ENCODE measurements at places on chromosomes 2 and 18.

DNA sequence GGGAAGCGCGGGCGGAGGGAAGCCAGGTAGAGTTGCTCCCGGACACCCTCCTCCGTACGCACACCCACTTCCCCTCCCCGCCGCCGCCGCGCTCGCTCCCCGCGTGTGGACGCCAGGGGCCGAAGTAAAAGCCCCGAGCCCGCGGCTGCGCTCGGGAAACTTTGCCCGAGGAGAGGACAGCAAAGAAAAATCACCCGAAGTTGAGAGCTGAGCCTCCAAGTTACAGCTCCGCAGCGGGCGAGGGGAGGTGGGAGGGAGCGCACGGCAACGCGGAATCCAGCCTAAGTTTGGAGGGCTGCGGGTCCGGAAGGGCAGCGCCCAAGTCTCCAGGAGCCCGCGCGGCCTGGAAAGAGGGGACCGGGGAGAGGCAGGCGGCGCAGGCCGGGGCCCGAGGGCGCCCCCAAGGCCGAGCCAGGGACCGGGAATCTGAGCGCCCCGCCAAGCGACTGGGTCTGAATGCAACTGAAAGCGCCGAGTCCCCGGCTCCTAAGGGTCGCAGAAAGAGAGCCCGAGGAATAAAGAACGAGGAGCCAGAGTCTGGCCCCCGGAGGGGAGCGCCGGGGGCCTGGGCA is 706 bp upstream of the BCL11A start:
- DNase-seq: peak; percentile 47

- DNase-seq: no peak
Observed at GRCh38 chr2:20588918-20589871, 61.7 kb downstream of the HS1BP3 start.

DNA sequence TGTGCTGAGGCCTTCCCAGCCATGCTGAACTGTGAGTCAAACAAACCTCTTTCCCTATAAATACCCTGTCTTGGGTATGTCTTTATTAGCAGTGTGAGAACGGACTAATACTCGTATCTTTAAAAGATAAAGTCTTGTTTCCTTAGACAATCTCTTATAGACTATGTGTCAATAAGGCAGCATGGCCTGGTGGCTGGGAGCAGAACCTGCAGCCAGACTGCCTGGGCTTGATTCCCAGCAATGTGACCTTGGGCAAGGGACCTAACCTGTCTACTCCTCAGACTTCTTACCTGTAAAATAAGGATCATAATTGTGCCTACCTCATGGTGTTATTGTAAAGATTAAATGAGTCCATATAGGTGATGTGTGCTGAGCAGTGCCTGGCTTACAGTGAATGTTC is 198.7 kb downstream of the CDH20 start:
- no peak for DNase-seq

- DNase-seq: no peak
Observed at GRCh38 chr2:237661799-237662328, 34.5 kb downstream of the LRRFIP1 start.

- no peak for DNase-seq
Observed at GRCh38 chr18:32831781-32832180, 59.0 kb upstream of the KLHL14 start.

DNA sequence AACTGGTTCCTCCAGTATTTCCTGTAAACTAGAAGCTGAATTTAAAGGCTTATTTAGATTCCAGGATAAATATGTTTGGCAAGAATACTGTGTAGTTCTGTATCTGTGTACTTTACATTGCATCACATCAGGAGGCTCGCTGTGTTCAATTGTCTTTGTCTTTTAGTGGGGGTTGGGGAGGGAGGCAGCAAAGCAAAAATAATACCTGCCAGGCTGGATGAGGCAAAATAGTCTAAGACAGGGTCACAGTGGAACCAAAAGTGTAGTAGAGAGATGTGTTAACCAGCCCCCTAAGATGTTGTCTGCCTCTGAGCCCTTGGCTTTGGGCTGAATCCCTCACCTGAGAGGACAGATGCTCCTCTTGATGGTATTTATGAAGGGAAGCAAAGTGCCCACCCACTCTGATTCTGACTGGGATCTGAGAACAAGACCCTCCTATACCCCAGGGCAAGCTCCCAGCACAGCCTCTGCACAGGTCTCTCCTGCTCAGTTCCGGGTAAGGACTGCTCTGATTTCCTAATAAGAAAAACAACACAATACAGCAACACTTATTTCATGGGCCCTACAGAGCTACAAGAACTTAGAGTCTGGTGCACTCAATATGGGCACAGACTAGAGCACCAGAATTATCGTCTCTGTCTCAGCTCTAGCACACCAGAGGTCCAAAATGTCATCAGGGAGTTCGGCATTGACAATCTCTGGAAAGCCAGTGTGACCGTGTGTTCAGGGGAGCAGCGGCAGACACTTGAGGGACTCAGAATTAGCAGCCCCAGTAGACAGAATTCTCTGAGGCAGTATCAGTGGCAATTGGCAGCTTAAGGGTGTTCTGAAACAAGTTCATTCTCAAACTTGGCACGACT is 7.2 kb upstream of the AFTPH start:
- no peak for DNase-seq

DNA sequence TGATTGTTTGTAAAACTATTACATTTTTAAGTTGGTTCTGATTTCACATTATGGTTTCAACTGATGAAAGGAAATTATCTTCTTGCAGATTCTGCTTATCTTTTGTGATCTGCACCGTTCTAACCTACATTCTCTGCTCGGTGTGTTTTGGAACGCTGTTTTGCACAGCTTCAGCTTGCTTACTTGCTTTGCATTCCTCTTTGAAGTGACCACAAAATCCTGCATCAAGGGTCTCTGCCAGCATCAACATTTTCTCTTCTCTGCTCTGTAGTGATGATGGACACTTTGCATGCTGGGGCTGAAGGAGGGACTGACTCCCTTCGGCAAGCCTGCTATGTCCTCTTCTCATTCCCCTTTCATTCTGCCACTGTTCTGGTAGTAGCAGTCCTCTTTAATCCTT is 485.2 kb downstream of the FBXO15 start:
- DNase-seq: no peak

GRCh38 chr2:237673130-237674001 is 46.0 kb downstream of the LRRFIP1 start:
- DNase-seq: peak; percentile 82

GRCh38 chr2:69624131-69624530 is 19.4 kb downstream of the AAK1 start:
- no peak for DNase-seq

DNA sequence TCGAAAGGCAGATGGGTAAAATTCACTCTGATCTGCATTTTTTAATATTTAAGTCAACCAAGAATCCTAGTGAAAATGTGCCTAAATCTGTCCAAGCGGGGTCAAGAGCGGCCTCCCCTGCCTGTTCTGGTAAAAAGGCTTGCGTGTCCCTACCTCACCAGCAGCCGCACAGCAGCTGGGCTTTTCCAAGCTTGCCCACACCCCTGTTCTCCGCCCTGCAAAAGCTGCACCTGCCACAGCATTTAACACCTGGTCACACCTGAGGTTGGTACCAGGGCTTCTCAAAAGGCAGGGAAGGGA is 25.8 kb upstream of the TMEM182 start:
- DNase-seq: peak; percentile 33

DNA sequence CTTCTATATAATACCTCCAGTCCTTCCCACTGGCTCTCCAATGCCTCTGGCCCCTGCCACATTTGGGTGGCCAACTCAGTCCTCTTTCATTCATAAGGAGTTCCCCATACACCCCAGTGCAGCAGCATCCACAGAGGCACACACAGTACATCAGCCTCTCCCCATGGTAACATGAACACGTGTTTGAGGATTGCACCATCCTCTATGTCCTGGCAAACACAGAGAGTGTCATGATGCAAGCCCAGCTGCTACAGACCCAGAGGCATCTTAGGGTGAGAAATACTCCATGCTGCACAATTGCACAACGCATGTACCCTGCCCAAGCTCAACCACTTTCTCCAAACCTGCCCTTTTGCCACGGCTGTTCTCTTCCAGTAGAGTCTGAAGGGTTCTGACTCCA is 11.5 kb downstream of the IGFBP5 start:
- no peak for DNase-seq

DNA sequence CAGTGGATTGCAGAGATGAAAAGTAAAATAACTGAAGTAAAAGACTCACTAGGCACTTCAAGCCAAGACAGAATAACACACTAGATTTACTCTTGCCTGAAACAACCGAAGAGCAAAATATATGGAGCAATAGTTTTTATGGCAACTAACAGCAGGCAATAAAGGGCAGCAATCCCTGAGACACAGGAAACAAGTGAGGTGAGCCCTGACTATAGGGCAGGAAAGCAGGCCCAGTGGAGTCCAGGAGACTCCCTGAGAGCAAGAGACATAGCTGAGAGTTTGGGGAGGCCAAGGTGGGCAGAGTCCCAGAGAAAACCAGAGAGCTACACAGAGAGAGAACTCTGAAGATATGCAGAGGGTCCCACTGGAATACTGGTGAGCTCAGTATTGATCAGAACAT is 18.8 kb downstream of the FARSB start:
- no peak for DNase-seq

GRCh38 chr2:165539985-165540384 is 70.5 kb downstream of the CSRNP3 start:
- no peak for DNase-seq

DNA sequence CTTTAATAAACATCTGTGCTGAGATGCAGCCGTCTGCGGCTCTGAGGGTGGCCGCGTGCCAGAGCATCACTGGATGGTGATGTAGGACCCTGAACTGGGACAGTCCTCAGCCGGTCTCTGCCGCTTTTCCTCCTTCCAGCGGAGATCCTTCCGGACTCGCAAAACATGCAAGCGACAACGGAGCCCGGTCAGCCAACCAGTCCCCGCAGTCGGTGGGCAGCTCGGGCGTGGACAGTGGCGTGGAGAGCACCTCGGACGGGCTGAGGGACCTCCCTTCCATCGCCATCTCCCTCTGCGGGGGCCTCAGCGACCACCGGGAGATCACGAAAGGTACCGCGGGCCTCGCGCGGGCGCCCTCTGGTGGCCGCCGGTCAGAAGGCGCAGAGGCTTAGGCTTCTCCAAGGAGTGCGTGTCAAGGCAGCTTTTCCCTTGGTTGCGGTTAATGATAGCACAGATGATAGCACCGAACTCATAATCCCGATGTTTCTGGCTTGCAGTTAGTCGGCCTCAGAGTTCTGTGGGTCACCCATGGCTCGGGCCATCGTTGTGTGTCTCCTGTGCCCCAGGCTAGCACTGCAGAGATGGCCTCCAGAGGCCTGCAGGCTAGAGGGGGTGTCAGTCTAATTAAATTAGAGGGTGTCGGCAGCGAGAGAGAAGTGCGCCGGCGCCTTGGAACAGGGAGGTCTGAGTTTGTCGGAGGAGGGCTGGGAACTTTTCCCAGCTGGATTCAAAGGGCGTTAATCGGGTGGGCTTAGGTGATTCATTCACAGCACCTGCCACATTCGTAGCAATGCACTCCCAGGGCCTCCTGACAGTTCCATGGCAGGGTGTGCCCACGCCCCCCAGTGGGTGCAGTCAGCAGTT is 38.5 kb downstream of the LPIN1 start:
- DNase-seq: peak; percentile 16

DNA sequence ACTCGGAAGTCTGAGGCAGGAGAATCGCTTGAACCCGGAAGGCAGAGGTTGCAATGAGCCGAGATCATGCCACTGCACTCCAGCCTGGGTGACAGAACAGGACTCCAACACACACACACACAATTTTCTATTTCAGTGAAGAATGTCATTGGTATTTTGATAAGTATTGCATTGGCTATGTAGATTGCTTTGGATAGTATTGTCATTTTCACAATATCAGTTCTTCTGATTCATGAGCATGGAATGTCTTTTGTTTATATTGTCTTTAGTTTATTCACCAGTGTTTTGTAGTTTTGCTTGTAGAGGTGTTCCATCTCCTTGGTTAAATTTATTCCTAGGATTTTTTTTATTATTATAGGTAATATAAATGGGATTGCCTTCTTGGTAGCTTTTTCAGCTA is 693.4 kb upstream of the SYT4 start:
- no peak for DNase-seq

- DNase-seq: no peak
Observed at GRCh38 chr2:129709001-129709955, 270.2 kb upstream of the RAB6C start.

GRCh38 chr18:37403100-37403781 is 162.4 kb downstream of the CELF4 start:
- DNase-seq: no peak

GRCh38 chr2:66414896-66415295 is 20.0 kb upstream of the MEIS1 start:
- DNase-seq: no peak
